ELR (cell line): ENCODE measurements at places on chromosomes 3 and 15.

DNA sequence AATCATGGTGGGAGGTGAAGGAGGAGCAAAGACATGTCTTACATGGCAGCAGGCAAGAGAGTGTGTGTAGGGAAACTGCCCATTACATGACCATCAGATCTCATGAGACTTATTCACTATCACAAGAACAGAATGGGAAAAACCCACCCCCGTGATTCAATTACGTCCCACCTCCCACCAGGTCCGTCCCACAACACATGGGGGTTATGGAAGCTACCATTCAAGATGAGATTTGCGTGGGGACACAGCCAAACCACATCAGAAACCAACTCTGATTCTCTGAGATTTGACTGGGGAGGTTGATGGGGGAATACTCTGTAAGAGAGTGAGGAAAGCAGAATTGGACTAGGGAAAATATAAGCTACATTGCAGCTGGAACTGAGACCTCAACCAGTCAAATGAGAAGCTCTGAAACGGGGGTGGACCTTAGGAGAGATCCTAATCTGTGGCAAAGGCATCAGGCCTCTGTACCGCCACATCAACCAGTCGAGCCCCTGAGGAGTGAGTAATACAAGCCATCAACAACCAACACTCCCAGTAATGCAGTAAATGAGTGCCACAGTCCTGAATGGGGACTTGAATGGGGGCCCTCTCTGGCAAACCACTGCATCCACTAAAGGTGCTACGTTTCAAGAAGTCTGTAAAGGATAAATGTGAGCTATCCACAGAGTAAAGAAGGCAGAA is 207.9 kb upstream of the GADL1 start:
- no peak for DNase-seq

- DNase-seq = no peak
These were observed 4.8 kb upstream of the ISLR start for GRCh38 chr15:74168711-74169126.

- DNase-seq = no peak
These were observed 203.5 kb upstream of the TBC1D5 start for GRCh38 chr3:17945799-17946399.

DNA sequence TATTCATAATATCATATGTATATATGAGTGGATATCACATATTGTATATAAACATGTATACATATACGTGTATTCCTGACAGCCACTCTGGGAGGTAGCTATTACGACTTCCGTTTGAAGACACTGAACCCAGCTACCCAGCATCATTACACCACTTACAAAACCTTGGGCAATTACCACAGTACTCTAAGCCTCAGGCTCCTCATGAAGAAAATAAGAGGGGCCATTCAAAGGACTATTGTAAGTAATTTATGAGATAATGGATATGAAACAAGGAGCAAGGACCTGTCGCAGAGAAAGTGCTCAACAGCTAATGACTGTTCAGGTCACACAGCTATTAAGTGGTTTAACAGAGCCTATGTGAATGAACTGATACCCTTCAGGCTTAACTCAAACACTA is 52.4 kb downstream of the KCNMB2 start:
- no peak for DNase-seq

DNA sequence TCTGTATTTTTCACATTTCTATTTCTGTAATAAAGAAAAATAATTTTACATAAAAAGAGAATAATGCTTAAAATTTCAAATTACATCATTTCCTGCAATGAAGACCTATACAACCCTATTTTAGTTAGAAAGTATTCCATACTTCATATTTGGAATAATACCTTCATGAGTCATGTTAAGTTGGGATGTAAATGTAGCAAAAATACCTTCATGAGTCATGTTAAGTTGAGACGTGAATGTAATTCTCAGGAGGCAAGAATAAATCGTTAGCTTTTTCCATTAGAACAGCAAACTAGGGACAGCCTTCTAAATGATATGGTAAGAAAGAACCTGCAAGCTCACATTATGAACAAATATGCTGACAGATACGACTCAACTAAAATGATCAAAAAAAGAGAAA is 91.9 kb downstream of the NAALADL2 start:
- DNase-seq = peak; percentile 93
